AG04449 (cell line): ENCODE measurements at places on chromosomes 5 and 9.

- no peak for DNase-seq
These were observed 78.7 kb downstream of the NRG2 start for GRCh38 chr5:139964266-139964993.

DNA sequence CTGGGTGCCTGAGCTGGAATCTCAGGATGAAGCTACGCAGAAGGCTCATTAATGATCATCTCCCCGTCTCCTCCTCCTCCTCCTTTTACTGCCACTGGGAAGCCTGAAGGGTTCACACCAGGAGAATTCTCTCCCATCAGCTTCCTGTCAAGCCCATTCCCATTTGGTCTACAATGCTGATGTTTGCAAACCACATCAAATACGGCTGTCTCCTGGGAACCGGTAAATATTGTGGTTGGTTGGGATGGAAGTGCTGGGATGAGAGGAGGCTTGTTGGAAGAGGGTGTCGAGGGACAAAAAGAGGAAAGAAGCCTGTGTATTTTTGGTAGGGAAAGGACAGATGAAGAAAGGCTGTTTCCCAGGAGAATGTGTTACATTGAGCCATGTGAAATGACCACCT, 13.2 kb upstream of the S1PR3 start:
- DNase-seq, result no peak

DNA sequence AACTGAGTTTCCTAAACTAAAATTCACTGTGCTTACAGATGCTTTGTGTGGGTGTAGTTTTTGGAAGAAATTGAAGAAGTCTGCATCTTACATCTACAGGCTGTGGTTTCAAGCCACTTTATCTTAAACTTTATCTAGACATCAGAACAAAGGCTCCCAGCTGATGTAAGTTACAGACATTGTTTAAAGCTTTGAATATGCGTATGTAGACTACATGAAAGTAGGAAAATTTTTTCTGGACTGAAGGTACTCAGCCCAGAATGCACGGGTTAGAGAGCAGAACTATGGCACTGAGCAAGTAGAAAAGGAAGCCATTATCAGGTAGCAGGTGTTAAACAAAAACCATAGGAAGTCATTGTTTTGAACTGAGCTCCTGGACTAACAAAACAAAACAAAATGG, 185.4 kb downstream of the TTC39B start:
- no peak for DNase-seq

DNA sequence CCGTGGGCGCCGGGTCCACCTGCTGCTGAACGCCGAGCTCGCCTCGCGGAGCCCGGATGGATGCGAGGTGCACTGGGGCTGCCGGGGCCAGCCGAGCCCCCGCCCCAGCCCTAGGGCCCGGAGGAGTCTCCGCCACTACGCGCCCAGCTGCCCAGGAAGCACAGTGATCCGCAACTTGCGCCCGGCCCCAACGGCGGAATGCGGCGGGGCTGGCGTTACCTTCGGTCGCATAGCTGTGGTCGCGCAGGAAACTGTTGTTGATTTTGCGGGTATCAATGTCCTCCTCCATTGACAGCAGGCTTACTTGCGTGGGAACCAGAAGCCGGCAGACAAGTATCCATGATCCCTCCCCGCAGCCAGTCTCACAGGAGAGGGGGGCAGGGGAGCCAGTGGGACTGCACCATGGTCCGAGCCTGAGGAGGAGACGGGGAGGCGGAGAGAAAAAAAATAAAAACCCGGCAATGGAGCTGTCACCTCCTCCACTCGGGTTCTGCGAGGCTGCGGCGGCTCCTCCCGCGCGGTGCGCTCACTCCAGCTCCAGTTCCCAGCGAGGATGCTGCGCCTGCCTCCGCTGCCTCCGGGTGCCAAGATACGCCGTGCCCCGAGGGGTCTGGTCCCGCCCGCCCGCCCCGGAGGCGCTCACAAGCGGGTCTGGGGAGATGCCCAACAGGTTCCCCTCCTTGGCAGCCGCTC, 628 bp downstream of the PPP2R2B start:
- no peak for DNase-seq

DNA sequence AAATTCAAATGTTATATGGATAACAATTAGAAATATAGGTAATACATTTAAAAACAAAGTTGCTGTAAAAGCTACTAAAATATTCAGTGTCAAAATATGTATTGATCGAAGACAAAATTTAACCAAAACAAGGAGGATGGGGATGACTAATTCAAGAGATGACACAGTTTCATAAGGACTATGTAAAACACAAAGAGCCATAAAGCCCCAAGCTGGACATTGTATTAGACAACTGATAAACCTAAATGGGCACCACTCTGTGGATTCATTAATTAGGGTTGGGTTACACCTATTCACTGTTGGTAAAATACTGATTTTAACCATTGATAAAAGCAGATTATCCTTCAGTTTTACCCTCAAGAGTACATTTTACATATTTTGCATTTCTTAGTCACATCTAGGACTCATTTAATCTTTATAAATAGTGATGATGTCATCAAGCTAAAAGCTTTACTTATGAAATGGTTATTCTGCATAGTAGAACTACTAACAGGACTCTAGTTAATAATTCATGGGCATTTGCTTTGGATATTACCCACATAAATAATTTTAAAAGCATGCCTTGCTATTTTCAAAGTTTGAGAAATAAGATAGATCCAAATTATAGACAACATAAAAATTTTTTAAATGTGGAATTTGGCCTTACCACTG, 13.7 kb downstream of the TUT7 start:
- no peak for DNase-seq

GRCh38 chr9:89803403-89803802, 198.6 kb downstream of the GADD45G start:
- no peak for DNase-seq

GRCh38 chr5:9025942-9026341, 519.9 kb downstream of the SEMA5A start:
- DNase-seq, result no peak

GRCh38 chr9:98385751-98386150, 130.3 kb upstream of the TBC1D2 start:
- no peak for DNase-seq

GRCh38 chr9:86187121-86187520, 72.3 kb downstream of the C9orf153 start:
- no peak for DNase-seq

GRCh38 chr5:24918676-24919075, 273.9 kb upstream of the CDH10 start:
- no peak for DNase-seq

DNA sequence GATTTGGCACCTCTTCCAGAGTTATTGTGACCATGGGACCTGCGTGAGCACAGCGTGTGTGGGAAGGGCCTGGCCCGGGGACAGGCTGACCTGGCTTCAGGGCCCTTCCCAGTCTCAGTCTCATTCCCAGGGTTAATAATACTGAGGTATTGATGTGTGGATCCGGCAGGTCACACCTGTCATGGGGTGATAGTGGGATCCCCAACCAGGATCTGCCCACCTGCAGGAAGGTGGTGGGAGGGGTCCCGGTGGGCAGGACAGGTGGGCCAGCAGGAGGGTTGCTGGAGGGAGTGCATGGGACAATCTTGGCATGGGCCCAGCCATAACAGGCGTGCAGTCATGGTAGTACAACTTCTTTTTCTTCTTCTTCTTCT, 55.4 kb downstream of the COL15A1 start:
- DNase-seq, result no peak

GRCh38 chr5:2149195-2149539, 266.4 kb upstream of the IRX4 start:
- DNase-seq, result no peak

DNA sequence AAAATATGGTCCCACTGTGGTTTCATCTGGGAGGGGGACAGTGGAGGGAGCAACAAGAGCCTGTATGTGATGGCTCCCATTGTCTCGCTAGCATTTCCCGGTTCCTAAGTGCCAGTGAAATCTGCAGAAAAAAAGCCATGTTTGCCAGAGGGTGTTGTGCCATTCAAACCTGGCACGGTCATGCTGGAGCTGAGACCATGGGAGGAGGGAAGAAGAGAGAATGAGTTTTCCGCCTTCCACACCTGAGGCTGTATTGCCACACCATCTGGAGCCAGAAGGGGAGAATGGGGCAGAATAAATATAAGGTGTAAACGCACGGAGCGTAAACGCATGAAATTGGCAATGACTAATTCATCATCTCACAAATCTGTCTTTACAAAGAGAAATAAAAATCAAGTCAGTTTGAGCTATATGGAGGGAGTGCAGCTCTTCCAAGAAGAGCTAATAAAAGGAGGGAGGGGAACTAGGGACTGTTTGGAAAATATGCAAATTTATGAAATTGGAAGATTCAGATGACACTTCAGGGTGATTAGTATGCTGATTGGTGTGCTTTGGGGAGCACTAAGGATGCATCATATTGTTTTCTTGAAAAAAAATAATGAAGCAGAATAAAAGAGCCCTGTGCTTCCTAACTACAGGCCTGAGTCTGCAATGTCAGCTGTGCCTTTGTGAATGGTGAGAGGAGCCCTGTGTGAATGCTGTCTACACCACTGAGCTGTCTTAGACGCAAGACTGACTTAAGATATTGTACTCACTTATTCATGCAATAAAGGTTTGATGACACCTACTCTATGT, 237.9 kb downstream of the NSG2 start:
- DNase-seq, result no peak
